ENCODE measurements at places on chromosomes 3 and 15.

DNA sequence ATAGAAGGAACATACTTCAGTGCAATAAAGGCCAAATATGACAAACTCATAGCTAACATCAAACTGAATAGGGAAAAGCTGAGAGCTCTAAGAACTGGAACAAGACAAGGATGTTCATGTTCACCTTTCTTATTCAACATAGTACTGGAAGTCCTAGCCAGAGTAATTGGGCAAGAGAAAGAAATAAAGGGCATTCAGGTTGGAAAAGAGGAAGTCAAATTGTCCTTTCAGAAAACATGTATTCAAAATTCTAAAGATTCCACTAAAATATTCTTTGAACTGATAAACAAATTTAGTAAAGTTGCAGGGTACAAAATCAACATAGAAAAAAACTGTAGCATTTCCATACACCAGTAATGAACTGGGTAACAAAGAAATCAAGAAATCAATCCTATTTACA, 12.2 kb upstream of the ZNF197 start:
- no peak for DNase-seq

DNA sequence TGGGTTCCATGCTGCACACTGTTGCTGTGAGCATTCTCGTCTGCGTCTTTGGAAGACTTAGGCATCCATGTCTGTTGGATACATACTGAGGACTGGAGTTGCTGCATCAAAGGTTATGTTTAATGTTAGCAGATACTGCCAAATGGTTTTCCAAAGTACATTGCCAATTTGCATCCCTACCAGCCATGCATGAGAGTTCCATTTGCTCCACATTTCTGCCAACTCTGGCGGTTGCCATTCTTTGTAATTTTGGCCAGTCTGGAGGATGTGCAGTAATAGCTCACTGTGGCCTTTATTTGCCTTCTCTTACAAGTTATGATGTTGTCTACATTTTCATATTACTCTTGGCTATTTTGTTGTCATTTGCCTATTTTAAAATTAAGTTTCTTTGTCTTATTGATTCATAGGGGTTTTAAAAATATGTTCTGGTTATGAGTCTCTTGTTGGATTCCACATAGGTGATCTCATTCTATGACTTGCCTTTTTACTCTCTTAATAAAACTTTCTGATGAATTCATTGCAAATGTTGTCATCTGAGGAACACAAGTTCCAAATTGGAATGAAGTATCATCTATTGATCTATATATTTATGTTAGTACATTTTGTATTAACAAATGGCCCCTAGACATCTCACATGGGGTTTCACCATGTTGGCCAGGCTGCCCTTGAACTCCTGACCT, 42.1 kb downstream of the FBLN2 start:
- DNase-seq = no peak

- DNase-seq = peak; percentile 56
Measured at GRCh38 chr3:24123596-24123995, 178.5 kb downstream of the NR1D2 start.

GRCh38 chr3:8773941-8774542, 4.6 kb upstream of the OXTR start:
- DNase-seq = no peak

GRCh38 chr3:117589454-117589853, 879.9 kb downstream of the TUSC7 start:
- no peak for DNase-seq

DNA sequence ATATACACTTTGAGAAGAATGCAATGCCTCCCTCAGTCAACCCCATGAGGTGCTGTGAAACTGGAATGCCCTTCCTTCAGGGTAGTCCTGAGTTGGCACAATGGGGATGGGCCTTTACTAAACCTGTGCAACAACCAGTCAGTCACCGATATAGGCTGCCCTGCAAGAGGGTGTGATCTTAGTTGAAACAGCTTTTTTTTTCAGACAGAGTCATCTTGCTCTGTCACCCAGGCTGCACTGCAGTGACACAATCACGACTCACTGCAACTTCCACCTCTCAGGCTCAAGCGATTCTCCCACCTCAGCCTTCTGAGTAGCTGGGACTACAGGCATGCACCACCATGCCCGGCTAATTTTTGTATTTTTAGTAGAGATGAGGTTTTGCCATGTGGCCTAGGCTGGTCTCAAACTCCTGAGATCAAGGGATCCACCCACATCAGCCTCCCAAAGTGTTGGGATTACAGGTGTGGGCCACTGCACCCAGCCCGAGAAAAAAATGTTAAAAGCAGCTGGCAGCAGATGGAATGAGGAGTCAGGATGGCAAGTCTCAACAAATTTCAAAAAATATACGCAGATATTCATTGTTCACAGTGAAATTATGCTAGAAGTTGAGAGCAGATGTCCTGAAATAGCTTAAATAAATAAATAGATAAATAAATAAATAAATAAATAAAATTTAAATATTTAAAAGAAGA, 31.8 kb downstream of the MYO5A start:
- peak; percentile 45 for DNase-seq

GRCh38 chr15:89459271-89460038, 36.9 kb downstream of the RHCG start:
- no peak for DNase-seq

DNA sequence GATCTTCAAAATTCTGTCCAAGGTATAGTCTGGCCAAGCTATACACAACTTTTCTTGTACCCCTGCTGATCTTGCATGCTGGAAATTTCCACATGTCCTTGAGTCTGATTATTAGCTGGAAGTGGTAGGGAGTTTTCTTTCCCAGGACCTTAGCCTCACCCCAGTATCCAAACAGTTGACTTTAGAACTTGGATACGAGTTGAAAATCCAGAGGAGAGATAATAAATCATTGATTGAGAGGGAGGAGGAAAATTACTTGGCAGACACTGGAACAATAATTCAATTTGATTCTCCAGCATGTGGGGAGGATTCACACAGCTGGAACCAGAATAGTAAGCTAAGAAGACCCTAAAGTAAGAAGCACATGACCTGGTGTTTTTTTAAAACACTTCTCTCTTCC, 116.4 kb downstream of the IL5RA start:
- no peak for DNase-seq

DNA sequence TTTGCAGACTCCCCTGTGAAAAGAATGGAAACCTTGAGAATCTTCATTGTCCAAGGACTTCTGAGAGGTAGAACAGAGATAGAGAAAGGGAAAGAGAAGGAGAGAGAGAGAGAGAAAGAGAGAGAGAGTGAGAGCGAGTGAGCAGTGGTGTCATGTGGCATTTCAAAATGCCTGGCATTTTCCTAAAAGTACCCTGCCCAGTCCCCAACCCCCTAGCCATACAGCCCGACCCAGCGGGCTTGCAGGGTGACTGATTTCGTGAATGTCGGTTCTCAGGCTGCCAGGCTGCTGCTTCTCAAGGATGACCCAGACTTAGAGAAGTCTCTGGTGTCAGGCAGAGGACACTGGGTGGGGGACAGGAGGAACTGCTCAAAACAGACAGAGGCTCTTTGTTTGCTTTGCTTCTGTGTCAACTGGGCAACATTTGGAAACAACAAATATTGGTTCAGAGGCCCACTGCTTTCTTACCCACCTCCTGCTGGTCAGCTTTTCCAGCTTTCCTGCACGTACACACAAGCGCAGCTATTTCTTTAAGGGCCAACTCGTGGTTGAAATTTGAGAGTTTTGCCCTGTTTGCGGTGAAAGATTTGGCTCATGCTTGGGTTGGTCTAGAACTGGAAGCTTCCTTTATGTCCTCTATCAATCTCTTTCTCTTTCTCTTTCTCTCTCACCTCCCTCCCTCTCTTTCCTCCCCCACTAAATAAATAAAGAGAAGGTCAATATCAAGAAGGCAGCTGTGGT, 3.7 kb upstream of the TF start:
- DNase-seq = no peak

GRCh38 chr15:43948691-43949325, 122.0 kb downstream of the WDR76 start:
- no peak for DNase-seq

- no peak for DNase-seq
Measured at GRCh38 chr15:69215314-69216035, 55.0 kb downstream of the GLCE start.

DNA sequence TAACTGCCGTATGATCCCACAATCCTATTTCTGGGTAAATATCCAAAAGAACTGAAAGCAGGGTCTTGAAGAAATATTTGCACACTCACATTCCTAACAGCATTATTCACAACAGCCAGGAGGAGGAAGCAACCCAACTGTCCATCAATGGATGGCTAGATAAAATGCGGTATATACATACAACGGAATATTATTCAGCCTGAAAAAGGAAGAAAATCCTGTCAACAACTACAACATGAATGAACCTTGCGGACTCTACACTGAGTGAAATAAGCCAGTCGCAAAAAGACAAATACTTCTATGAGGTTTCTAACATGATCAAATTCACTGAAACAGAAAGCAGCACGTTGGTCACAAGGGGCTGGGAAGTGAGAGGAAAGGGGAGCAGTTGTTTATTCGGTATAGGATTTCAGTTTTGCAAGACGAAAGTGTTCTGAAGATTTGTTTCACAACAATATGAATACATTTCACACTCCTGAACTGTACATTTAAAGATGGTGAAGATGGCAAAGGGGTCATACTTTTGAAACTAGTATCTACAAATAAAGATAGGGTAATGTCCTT, 6.2 kb downstream of the DLG1 start:
- DNase-seq = no peak

- no peak for DNase-seq
Measured at GRCh38 chr15:63473007-63473748, 31.2 kb upstream of the USP3 start.

DNA sequence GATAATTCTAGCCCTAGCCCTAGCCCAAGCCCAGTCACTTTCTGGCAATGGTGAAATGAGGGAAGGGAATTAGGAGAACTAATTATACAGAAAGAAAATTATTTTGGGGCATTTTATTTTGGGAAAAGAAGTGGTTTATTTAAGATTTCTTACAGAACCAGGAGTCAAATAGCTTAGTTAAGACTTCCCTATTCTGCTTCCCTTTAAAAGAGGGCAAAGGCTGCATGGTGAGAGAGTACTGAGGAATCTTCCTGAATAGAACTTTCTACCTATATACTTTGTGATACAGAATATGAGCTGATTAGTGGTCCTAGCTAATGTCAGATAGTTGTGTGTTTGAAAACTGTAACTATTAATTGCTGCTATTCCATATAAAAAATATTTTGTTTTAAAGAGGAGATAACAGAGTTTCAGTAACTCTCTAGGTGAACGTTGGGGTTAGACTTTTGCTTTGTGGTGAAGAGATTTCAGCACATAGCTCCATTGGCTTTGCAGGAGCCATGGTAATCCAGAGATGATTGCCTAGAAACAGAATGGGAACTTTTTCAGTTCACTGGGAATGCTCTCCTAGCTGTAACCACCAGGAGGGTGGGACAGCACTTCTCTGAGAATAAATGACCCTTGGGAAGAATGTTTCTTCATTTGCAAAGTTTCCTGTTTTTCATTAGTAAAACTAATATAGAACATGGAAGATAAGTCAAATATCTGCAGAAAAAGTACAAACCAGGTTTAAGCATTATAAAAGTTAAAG, 5.3 kb upstream of the GCSAM start:
- no peak for DNase-seq

GRCh38 chr3:73637042-73637441, 12.3 kb upstream of the PDZRN3 start:
- DNase-seq = no peak

GRCh38 chr3:132435911-132436425, 18.7 kb downstream of the DNAJC13 start:
- no peak for DNase-seq

DNA sequence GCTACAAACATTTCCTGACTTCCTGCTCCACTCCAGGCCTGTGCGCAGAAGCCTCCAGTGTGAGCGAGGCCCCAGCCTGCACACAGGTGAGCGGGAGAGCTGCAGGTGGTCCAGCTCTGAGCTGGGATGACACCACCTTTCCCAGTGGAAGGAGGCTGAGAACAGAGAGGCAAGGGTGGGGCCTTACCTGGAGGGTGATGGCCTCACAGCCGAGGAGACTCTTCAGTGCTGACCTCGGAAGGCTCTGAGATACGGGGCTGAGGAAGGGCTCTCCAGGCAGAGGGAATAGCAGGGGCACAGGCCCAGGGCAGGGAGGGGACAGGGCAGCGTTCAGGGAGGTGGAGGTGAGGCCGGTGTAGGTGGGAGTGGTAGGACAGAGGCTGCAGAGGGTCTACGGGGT, 70.8 kb downstream of the EFCAB12 start:
- no peak for DNase-seq

- DNase-seq = no peak
Measured at GRCh38 chr15:38514601-38515000, 50.0 kb downstream of the RASGRP1 start.

GRCh38 chr15:92375057-92375456, 18.6 kb upstream of the ST8SIA2 start:
- no peak for DNase-seq

GRCh38 chr3:9870978-9871377, 9.1 kb downstream of the CIDEC start:
- DNase-seq = no peak

Measured in HS-27A (cell line).